Germinal center (tissue), 1 donor: ENCODE measurements at places on chromosomes 13 and 19.

- DNase-seq = no peak
Observed at GRCh38 chr13:99968521-99969452, 2.8 kb downstream of the ZIC5 start.

DNA sequence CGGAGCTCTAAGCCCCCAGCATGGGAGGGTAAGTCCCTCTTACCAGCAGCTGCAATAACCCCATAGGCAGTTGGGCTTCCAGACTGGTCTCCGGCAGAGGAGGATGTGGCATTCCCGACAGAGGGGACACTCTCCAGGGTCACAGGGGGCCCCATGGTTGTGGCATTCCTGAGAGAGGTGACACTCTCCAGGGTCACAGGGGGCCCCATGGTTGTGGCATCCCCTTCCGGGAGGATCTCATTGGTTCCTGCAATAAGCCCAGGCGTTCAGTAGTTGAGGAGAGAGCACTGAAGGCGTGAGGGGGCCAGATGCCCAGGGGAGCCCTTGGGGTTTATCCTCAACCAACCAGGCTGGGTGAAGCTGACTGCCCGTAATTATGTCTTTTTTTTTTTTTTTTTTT, 5.4 kb downstream of the CD320 start:
- no peak for DNase-seq

- no peak for DNase-seq
Observed at GRCh38 chr19:13781547-13781946, 7.3 kb downstream of the C19orf53 start.

- no peak for DNase-seq
Observed at GRCh38 chr13:111516712-111517640, 196.5 kb downstream of the TEX29 start.
